Activated CD4-positive, alpha-beta T cell treated with anti-CD3 and anti-CD28 coated beads for 1 hour (primary cell): ENCODE measurements at places on chromosomes 3 and 15.

GRCh38 chr3:156037356-156037755 is 83.0 kb upstream of the KCNAB1 start:
- DNase-seq = no peak

DNA sequence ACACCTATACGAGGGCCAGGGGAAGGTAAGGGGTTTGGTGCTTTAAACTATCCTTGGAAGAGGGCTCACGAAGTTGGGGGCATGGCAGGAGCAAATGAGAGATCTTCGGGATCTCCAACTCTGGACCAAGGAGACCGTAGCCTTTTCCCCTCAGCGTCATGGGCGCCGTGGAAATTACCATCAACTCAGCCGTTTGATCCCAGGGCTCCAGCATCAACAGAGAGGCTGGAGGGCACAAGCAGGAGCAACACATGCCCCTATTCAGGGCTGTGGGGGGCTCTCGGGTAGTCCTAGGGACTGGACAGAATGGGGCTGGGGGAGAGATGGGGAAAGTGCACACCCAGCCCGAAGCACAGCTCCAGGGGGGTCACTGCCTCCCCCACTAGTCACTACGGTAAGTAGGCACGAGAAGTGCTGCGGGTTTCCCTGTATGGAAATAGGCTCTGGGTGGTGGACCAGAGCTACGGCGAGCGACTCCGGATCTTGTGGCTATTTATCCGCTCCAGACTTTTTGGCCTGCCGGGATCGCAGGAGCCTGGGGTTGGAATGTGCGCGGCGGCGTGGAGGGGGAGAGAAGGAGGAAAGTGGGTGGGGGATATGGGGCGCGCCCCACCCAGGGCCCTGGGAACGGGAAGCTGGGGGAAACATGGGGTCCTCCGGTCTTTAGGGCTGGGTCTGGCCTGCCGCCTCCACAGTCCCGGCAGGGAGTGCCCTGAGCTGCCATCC is 539 bp upstream of the LAMB2 start:
- no peak for DNase-seq

- DNase-seq = no peak
Measured at GRCh38 chr3:161821591-161821990, 325.0 kb downstream of the OTOL1 start.

- no peak for DNase-seq
Measured at GRCh38 chr3:150223558-150223957, 184.5 kb upstream of the TSC22D2 start.

DNA sequence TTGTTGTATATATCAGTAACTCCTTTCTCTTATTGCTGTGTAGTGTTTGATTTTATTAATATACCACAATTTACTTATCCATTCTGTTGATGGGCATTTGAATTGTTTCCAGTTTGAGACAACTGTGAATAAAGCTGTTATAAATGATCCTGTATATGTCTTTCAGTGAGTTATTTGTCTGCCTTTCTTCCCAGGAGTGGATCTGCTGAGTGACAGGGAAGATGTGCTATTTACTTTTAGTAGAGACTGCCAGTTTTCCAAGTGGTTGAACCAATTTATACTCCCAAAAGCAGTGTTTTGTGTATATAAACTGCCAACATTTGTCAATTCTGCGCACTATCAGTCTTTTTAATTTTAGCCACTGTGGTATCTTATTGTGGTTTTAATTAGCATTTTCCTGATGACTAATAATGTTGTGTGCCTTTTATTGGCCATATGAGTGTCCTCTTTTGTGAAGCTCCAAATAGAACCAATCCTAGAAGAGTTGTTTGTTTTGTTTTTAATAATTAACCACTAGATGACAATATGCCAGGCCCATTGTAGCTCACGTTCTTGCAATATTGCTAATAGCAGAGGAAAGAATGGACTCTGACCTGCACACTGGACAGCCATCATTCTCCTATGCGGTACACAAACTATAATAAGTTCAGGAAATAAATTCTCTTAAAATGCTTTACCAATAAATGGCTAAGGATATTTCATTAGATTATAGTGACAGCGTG is 25.3 kb downstream of the TRANK1 start:
- DNase-seq = no peak
